Fibroblast of skin of scalp (primary cell): ENCODE measurements at places on chromosomes 3 and 15.

DNA sequence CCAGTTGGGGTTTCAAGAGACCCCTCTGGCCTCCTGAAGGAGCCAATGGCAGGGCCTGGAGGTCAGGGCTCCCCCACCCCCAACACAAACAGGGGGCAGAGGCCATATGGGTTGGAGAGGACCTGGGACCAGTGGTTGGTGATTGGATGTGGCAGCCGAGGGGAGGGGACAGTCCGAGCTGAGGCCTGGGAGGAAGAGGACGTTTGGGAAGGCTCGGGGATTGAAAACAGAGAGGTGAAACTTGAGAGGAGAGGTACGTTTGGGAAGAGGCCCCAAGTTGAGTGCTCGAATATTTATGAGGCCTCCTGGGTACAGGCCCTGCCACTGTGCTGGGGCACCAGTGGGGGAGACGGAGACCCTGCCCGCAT lies 53.7 kb downstream of the DNAJB8 start:
- DNase-seq, result no peak

DNA sequence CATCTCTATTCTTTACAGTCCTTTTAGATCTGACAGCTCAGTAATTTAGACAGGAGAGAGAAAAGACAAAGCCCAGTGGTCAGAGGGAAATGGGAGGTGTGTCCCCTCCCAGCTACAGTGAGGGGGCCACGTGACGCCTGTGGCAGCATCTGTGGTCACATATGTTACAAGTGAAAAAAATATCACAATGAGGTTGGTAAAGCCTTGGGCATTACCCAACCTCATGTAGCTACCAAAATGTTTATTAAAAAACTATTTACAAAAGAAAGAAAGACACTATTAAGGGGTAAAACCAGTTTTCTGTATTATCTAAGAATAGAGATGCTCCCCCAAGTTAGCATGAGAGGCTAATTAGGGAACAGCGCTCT lies 42.9 kb upstream of the PLCL2 start:
- DNase-seq, result no peak

GRCh38 chr15:72229947-72230196 lies 1.1 kb downstream of the PKM start:
- no peak for DNase-seq

DNA sequence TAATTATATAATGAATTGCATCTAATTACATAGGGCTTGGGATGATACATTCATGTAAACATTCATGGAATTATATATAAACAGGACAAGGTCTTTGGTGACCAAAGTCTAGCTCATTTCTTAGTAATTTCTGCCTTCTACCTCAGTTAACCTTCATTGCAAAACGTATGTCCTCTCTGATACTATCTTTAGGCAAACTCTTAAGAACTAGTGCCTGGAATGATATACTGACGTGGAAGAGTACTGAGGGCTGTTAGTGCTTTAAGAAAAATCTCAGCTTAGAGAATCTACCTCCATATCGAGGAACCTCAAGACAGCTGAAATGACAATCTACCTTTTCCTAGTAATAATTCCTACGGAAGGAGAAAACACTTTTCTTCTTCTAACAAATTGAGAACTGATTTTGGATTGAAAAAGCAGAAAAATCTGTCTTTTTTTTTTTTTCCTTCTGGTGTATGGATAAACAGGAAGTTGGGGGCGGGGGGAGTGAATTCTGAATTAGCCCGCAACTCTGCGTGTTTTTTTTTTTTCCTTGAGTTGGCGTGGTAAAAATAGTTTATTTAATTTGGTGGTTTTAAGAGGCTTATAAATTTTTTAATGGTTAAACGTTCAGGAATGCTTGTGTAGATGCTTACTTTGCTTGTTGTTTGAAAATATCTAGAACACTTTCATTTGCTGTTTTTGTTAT lies 43.2 kb downstream of the RARB start:
- peak; percentile 63 for DNase-seq

DNA sequence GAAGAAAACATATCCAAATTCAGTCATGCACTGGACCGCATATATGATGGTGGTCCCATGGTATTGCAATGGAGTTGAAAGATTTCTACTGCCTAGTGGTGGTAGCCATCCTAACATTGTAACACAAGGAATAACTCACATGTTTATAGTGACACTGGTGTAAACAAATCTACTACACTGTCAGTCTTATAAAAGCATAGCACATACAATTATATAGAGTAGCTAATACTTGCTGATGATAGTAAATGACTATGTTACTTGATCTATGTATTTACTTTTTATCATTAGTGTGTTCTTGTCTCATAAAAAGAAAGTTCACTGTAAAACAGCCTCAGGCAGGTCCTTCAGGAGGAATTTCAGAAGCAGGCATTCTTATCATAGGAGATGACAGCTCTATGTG lies 96.0 kb upstream of the CDIN1 start:
- no peak for DNase-seq

DNA sequence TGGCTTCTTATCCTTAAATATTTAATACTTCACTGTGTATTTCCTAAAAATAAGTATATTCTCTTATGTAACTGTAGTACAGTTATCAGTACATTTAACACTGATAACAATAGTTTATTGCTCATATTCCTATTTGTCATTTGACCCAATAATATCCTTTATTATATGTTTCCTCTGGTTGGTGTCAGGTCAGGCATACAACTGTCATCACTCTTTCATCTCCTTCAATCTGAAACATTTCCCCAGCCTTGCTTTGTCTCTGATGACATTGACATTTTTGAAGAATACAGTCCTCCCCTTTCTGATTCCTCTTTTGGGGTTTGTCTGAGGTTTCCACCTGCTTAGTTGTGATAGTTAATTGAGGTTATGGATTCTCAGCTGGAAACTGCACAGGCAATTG lies 27.8 kb downstream of the PLEKHO2 start:
- no peak for DNase-seq

DNA sequence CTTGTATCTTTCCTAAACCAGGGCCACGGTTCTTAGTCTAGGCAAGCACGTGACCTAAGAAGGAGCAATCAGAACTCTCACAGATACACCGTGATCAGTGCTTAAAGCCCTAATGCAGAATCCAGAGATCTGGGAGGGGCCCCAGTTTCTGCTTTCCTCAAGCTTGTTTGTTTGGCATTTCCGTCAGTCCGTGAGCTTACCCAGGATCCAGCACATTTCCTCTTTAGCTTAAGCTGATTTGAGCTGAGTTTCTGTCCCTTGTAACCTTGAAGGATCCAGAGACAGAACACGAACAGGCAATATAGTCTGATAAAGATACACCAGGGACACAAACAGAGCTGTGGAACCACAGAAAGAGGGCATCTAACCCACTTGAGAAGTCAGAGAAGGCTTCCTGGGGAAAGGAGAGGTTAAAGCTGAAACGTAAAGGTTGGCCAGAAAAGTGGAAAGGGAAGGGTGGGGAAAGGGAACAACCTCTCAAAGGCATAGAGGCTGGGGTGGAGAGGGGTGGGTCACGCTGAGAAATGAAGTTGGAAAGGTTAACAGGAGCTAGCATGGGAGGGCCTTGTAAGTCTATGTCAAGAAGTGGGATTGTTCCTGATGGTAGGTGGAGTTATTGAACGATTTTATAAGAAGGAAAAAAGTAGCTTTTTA lies 42.1 kb upstream of the RARB start:
- no peak for DNase-seq

DNA sequence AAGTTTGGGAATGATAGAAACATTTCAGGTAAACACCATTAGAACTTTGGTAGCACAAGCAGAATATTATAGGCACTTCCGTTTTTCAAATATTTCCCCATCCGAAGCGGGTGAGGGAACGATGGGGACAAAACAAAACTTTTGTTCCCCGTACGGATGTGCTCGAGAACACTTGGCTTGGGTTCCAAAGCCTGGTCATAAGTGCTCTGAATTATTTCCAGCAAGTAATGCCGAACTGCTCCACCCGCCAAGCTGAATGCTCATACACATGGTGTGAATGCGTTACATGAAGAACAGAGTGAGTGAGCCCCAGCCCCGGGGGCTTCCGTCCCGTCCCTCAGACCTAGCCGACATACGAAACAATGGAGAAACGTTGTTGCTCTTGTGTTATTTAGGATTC lies 438.2 kb upstream of the ARRDC4 start:
- DNase-seq, result no peak

GRCh38 chr15:80871858-80872257 lies 92.7 kb downstream of the CEMIP start:
- DNase-seq, result no peak

- DNase-seq, result peak; percentile 88
Observed at GRCh38 chr3:126753191-126754160, 49.4 kb downstream of the CHCHD6 start.
